ENCODE measurements at places on chromosomes 12 and 14.

- no peak for DNase-seq
These were observed 62.0 kb downstream of the PLEKHG7 start for GRCh38 chr12:92764831-92765230.

DNA sequence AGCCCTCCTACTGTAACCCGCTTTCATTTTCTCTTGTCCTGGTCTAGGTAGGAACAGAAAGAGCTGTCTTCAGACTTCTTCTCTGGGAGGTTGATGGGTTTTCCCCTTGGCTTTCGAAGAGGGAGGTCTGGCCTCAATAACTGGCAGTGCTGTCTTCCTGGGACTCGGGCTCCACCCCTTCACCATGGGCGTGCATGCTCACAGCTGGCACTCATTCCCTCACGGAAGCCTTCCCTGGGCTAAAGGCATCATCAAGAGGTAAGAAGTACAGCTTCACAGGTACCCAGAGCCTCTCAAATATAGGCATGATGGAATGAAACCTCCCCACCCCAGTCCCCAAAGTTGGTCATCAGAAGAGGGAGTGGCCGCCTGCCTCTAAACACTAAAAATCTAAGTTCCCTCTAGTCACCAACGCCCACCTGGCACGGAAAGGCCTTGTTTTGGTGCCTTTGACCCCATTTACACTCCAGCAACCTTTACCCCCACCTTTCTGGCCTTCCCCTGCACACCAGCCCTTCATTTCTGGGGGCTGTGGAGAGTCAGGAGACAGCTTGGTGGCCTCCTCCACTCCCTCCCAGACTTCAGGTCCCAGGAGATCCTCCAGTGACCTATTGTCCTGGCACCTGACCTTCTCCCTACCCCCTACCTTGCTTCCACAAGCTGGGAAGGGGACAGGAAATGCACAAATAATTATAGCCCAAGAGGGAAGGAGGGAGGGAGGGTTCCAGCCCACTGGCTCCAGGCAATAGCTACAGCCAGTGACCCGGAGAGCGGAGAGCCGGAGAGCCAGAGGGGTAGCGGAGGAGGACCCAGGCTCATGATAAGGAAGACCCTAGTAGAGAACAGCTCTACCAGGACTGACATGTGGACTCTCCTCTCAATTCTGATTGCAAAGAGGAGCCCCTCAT lies 2.8 kb downstream of the RAPGEF3 start:
- no peak for DNase-seq

- no peak for DNase-seq
These were observed 34.8 kb downstream of the PTHLH start for GRCh38 chr12:27937768-27938167.

DNA sequence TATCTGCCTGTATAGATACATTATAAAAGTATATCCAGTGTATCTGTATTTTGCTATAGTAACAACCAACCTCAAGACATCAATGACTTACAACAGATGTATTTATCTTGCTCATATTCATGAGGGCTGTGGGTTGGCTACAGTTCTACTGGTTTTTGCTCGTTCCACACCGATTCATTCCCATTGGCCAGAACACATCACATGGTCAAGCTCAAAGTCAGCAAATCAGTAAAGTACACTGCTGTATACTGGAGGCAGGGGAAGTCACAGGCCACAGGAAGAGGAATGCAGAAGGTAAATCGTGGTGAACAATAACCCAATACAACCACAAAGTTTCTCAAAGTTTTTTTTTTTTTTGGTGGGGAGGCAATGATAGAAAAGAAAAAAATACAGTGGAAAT lies 180.0 kb upstream of the CDKN3 start:
- no peak for DNase-seq

- DNase-seq, result no peak
These were observed 76.5 kb downstream of the SPRING1 start for GRCh38 chr12:116661341-116661740.

DNA sequence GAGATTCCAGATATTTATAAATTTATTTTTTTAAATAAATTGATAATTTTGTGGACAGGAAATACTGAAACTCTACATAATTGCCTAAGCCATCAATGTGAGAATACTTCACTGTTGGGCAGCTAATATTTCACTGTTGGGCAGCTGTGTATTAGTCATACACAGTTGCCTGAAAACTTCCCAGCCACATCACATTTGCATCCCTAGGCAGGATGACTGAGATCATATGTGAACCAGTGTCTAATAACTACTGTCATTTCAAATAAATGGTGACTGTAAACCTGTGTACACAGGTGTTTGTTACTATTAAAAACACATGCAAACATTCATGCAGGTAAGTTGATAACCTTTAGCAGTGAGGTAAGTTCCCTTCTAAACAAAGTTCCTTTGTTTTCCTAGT lies 43.9 kb downstream of the TMTC3 start:
- no peak for DNase-seq

DNA sequence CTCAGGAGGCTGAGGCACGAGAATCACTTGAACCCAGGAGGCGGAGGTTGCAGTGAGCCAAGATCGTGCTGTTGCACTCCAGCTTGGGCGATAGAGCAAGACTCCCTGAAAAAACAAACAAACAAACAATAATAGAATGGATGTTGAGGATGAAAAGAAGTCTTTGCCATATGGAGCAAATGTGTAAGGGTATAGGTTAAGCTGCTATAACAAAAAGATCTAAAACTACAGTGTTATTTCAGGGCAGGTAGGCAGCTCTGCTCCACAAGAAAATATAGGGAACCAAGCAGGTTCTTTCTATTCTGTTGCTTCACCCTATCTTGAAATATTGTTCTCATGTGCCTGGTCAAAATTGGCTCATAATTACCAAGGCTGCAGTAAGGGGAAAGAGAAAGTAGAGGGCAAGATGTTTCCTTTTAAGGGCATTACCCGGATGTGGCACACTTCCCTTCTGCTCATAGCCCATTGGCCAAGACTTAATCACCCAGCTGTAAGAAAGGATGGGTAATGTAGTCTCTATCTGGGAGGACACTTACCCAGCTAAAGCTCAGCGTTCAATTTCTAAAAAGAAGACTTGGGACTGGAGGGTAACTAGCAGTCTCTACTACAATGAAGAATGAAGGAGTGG lies 23.5 kb downstream of the SDSL start:
- no peak for DNase-seq

GRCh38 chr12:27437839-27438238 lies 8.7 kb upstream of the SMCO2 start:
- no peak for DNase-seq

- DNase-seq, result no peak
These were observed 11.2 kb upstream of the GRIN2B start for GRCh38 chr12:13992585-13992984.

DNA sequence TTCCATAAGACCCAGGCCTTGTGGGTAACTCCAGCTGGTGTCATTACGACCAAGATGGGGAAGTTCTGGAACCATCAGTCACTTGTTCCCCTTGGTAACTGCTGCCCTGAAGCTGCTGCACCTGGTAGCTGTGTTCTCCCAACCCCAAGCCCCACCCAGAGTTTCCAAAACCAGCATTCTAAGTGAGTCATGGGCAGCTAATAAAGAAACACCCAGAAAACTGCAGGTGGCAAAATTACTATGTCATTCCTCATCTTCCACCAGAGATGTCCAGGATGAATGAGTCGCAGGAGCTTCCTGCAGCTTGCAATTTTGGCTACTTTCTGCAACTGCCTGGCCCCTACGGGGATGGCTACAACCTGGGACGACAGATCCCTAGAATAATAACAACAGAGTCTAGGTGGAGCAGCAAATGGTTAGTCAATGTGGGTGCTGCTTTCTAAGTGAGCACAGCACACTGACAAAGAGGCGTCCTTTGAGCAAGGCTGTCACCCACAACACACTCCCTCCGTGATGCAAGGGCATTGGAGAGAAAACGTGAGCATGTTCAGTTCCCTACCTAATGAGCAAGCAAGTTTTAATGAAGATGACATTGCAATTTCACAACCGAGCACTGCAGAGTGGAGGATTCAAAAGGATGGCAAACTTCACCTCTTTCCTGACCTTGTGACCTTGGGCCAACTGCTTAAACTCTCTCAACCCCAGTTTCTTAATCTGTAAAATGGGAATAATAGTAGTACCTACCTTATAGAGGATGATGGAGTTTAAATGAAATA lies 301.4 kb upstream of the NOS1 start:
- no peak for DNase-seq

DNA sequence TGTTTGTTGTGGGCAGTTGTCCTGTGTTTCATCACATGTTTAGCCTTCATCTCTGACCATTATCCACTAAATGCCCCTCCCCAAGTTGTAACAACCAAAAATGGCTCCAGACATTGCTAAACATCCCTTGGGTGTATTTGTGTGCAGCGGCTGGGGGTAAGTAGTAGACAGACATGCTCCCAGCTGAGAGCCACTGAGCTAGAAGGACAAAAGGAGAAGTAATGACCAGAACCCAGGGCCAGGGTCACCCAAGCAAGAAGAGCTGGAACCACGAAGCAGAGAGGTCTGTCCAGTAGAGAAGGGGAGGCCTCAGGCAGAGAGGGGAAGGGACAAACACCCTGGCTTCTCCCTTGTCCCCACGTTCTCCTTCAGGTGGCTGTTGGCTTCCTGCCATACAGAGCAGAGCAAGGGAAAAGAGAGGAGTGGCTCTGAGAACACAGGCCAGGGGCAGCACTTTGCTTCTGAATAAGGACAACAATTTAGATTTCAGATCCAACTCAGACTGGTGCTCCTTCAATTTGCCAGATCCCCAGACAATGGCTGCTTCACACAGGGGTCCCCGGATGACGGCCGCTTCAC lies 55.2 kb downstream of the NDUFA12 start:
- DNase-seq, result no peak

DNA sequence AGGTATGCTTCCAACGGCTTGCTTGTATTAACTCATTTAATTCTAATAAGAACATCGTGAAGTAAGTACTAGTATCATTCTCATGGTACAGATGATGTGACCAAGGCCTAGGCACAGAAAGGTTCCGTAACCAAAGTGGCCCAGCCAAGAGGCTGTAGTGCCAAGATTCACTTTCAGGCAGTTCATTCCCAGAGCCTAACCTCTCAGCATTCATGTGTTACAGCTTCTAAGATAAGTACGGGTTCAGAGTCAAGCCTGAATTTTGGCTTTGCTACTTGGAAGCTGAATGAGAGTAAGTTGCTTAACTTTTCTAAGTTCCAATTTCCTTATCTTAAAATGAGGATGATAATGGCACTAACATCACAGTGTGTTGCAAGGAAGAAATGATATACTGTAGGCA lies 379.9 kb downstream of the AEBP2 start:
- DNase-seq, result no peak

- no peak for DNase-seq
These were observed 321.2 kb downstream of the ADGRD1 start for GRCh38 chr12:131274906-131275305.

- DNase-seq, result no peak
These were observed 266.9 kb downstream of the CCDC91 start for GRCh38 chr12:28456934-28457710.

DNA sequence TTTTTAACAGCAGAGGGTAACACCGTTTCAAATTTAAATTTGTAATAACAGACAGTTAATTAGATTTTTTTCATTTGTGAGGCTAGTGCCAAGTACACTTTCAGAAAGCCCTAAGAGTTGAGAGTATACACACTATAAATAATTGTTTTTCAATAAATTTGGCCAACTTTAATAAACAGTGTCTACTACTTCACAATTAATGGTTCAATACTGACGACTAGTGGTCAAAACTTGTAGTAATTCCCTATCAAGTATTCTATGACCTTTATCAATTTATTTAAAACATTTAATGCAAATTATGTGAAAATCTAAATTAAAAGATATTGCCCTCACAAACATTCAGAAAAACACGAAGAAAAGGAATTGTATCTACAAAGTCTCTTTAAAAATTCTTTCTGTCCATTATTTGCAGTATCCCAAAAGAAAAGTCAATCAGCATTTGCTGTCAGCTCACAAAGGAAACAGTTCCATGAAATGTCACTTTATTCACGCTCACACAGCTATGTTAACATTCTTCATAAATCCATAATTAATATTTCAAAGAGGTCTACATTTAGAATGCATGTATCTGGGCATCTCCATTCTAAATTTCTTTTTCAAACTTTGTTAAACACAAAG lies 91.2 kb downstream of the CEP128 start:
- no peak for DNase-seq

DNA sequence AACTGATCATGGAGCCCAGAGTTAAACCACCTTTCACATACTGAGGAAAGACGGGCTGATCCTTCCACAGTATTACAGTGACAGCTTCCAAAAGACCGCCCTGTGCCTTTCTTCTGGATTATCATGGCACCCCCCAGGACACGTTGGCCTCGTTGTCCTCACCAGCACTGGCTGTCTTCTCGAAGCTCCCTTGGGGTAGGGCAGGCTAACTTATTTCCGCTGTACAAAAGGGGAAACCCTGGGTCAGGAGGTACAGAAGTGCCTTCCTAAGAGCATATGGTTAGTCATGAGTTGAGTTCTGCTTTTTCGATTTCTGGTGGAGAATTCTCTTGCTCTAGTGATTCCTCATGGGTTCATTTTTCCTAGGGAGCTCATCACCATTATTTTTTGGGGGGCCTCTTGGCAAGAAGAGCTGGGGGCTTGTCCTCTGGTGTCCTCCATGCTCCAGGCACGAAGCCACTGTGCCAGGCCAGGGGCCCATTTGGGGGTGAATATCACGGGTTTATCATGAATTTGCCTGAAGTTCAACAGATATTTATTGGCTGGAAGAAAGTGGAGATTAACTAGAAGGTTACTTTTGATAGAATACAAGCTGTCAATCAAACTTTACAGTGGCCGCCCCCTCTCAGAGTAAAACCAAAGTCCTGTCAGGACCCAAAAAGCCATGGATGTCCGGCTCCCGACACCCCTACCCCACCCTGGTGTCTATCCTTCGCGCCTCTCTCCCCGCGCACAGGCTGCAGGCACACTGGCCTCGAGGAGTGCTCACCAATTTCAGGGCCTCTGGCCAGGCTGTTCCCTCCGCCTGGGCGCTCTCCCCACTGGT lies 8.8 kb upstream of the TRAF3 start:
- DNase-seq, result no peak

GRCh38 chr12:31234955-31235867 lies 90.7 kb downstream of the SINHCAF start:
- DNase-seq, result no peak

DNA sequence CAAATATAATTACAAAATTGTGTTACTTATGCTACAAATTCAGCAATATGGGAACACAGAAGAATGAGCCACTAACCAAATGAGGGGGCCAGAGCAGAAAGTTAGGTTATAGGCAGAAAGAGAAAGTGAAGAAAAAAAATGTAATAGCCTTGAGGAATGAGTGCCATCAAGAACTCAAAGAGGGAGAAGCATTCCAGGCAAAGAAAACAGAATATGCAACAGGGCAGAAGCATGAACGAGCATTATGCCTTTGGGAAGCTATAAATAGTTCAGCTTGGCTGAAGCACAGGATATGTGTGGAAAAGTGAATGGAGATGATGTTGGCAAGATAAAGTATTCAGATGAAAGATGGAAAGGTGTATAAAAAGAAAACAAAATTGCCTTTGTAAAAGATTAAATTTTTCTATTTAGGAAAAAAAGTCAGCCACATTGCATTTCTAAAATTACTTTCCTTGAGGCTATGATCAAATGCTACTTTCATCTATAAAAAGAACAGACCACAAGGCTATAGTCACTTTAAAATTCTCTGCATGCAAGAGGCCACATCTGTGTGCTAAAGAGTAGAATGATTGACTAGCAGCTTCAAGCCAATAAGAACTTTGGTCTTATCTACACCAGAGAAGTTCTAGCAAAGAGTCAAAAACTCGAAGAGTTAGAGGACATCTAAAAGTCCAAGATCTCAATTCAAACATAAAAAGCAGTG lies 193.6 kb upstream of the GARIN6 start:
- no peak for DNase-seq

All from activated CD8-positive, alpha-beta memory T cell treated with anti-CD3 and anti-CD28 coated beads for 1 hour (primary cell).